ENCODE measurements at places on chromosomes 1 and 21.

DNA sequence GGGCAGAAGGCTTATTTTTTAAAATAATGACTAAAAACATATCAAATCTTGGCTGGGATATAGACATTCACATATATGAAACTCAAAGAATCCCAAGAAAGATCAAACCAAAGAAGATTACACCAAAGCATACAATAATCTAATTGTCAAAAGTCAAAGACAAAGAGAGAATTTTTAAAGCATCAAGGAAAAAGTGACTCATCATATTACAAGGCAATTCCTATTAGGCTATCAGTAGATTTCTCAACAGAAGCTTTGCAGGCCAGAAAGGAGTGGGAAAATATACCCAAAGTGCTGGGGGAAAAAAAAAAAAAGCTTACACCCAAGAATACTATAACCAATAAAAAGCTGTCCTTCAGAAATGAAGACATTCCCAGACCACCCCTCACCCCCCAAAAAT lies 375.6 kb downstream of the BRINP2 start:
- no peak for DNase-seq

DNA sequence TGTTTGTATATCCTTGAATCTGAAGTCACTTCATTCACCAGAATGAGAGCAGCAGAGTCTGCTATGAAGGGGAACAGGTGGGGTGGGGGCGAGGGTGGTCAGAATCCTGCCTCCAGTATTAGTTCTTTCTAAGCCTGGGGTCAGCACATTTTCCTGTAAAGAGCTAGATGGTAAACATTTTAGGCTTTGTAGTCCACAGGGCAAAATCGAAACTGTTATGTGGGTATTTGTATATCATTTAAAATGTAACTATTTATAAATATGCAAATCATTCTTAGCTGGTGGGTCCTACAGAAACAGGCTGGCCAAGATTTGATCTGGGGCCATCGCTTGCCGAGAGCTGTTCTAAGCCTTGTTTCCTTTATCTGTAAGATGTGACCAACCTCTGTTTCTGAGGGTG lies 96.0 kb downstream of the IGSF21 start:
- DNase-seq, result no peak

- no peak for DNase-seq
Measured at GRCh38 chr1:232949636-232950196, 695 bp upstream of the NTPCR start.

DNA sequence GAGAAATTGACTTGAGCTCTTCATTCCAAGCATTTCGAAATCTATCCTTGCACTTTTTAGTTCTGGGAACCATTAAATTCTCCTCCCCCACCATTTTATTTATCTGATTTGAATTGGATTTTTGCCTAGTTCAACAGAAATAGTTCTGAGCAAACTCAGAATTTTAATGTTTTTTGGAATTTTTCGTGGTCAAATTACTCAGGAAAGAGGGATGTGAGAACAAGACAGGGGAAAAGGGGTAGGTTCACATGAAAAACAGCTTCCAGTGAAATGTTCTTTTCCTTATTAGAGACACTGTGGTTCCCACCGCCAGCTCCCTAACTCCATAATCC lies 5.7 kb upstream of the ZNF697 start:
- no peak for DNase-seq

- no peak for DNase-seq
Measured at GRCh38 chr1:33841494-33841893, 22.4 kb upstream of the HMGB4 start.

DNA sequence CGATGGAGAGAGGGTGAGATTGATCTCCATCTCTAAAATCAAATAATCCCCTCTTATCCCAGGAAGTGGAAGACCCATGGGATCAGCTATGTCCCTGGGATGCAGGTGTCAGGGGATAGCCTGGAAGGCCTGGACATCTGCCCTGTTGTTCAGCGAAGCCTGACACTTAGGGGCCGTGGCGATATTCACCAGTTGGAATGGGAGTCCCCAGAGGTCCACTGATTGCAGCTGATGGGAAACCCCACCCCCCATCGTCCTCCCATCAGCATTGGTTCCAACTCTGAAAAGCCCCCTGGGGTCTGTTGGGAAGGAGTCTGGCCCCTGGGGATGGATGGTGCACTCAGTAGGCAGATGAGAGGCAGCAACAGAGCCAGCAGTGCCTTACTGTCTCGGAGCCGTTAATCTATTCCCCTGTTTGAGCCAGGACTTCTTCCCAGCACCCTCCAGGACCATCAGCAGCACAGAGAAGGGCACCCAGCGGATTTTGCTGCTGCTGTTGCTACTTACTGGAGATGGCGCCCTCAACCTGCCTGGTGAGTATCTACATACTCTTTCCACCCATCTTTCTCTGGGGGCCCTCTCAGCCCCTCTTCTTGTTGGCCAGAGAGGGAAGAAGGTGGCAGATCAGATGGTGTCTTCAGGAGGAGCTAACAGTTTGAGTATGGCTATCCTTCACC lies 13.4 kb downstream of the CATSPER4 start:
- DNase-seq, result no peak

DNA sequence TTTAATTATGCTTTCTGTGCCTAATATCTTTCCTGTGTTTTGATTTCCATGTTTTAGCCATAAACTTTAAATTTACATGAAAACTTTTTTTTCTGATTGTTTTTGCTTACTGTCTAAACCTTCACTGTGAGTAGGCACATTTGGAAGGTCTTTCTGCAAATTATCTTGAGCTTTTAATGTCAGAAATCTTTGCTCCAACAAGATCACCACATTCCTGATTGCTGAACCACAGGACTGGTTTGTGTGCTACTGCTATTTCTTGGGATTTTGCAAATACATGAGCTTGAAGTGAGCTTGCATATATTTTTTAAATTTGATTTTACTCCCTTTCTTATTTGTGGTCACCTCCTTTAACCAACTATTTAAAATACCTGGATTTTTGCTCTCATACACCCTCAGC lies 61.3 kb downstream of the PTBP2 start:
- DNase-seq, result no peak

DNA sequence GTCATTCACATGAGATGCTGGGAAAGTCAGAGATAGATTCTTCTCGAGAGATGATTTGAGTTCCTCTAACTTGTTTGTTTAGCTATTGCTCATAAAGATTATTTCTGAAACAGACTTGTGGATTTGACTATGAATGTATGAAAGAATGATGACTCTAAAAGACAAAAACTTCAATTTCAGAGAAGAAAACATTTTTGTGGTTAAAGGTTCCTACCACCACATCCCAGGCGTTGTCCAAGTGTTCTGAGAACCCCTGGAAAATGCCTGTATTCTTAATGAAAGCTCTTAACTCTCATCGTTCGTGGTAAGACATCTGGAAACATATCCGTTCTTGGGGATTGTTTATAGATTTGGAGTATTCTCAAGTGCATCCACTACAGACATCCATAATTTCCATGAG lies 228.7 kb downstream of the BARHL2 start:
- DNase-seq, result no peak

Data from activated T-cell treated with anti-CD3 and anti-CD28 coated beads, Interleukin-2, amount 50 U/mL, for 24 hours (primary cell).